ENCODE measurements at places on chromosomes 16 and 17.

GRCh38 chr17:78144147-78144719, 2.0 kb upstream of the C17orf99 start:
- peak; percentile 45 for DNase-seq
- H3K4me1 ChIP-seq = peaks cover 9% of the 10 kb centered on the region
- no peak overlapping the region for H3K27ac ChIP-seq

- peak; percentile 77 for DNase-seq
- H3K27ac ChIP-seq = peak overlapping the region; percentile 89
- no peak overlapping the region for H3K4me3 ChIP-seq
- no peaks in the 10 kb centered on the region for H3K36me3 ChIP-seq
These were observed 132.5 kb upstream of the PLCG2 start for GRCh38 chr16:81646561-81646960.

DNA sequence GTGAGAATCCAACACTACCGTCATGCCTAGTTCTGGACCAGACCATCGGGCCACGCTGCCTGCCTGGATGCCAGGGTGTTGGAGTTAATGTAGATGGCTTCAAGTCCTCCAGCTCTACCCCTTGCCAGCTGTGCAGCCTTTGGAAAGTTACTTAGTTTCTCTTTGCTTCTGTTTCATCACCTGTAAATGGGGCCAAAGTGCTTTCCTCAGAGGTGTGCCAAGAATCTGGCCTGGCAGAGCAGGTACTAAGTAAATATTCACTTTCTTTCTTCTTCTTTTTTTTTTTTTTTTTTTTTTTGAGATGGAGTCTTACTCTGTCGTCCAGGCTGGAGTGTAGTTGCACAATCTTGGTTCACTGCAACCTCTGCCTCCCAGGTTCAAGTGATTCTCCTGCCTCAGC, 159.5 kb upstream of the RPL38 start:
- H3K4me3 ChIP-seq = no peak overlapping the region
- H3K27ac ChIP-seq = no peak overlapping the region
- peaks cover 4% of the 10 kb centered on the region for H3K36me3 ChIP-seq

DNA sequence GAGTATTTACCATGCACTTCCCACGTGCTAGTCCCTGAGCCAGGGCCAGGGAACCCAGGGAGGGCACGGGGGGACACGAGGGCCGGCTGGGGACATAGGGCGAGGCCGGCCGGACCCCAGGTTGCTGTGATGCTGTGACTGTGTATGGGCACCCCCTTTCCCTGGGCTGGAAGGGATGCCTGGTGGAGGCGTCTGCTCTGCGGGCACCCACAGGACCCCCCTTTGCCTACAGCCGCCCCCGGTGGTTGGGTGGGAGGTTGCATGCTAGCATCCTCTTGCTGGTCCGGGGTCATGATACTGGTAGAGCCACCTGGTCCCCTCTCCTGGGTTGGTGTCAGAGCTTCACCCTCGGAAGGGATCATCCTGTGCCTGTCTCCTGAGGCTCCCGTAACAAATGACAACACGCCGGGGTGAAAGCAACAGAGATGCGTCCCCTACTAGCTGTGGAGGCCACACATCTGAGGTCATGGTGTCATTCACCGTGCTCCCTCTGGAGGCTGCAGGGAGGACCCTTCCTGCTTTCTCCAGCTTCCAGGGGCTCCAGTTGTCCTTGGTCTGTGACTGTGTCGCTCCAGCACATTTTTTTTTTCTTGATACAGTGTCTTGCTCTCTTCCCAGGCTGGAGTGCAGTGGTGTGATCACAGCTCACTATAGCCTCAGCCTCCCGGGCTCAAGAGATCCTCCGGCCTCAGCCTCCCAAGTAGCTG, 3.1 kb upstream of the CIAO3 start:
- no peaks in the 10 kb centered on the region for H3K36me3 ChIP-seq
- H3K27ac ChIP-seq = no peak overlapping the region
- H3K4me3 ChIP-seq = no peak overlapping the region
- no peak for DNase-seq

GRCh38 chr16:5615868-5616642, 518.5 kb upstream of the EEF2KMT start:
- H3K27me3 ChIP-seq = peaks cover 9% of the 10 kb centered on the region
- H3K4me3 ChIP-seq = peak overlapping the region; percentile 46
- H3K36me3 ChIP-seq = peaks cover 4% of the 10 kb centered on the region
- no peak overlapping the region for H3K27ac ChIP-seq
- peak; percentile 30 for DNase-seq

DNA sequence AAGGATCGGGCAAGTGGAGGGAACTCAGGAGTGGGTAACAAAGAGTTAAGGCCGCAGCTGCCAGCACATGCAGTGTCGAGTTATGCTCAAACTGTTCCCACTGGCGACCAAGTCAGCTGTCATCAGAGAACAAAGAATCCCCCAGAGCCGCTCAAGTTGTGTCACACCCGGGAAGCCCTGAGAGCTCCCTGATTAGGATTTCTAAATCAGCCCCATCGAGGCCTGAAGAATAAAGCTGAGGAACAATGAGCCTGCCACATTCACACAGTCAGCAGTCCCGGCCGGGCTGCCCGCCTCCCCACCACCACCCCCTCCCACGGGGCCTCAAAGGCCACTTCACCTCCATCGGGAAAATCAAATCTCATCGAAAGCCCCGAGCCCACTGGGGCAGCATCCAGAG, 84.5 kb downstream of the SOX9 start:
- no peak for DNase-seq
- H3K27ac ChIP-seq = no peak overlapping the region
- no peak overlapping the region for H3K4me3 ChIP-seq
- no peaks in the 10 kb centered on the region for H3K36me3 ChIP-seq
- no peaks in the 10 kb centered on the region for H3K4me1 ChIP-seq

GRCh38 chr17:9021158-9021991, at the start of gene NTN1:
TSS of gene NTN1 (plus strand) at chr17:9021510. CDS start at chr17:9022374, 864 bp downstream.
- no peak within 1 kb of the TSS for H3K27ac ChIP-seq
- peaks cover 35% of the 10 kb centered on the region for H3K27me3 ChIP-seq
- no peaks in the 10 kb centered on the region for H3K36me3 ChIP-seq
- H3K4me1 ChIP-seq = no peaks in the 10 kb centered on the region
- DNase-seq = no peak

GRCh38 chr16:873243-873661, 72.7 kb upstream of the GNG13 start:
- no peak for DNase-seq
- no peak overlapping the region for H3K4me3 ChIP-seq
- H3K27me3 ChIP-seq = no peaks in the 10 kb centered on the region
- H3K4me1 ChIP-seq = no peaks in the 10 kb centered on the region
- H3K27ac ChIP-seq = no peak overlapping the region

- DNase-seq = no peak
- peaks cover 33% of the 10 kb centered on the region for H3K36me3 ChIP-seq
- peak overlapping the region; percentile 47 for H3K4me3 ChIP-seq
- H3K4me1 ChIP-seq = peaks cover 38% of the 10 kb centered on the region
- H3K27ac ChIP-seq = peak overlapping the region; percentile 71
- peaks cover 1% of the 10 kb centered on the region for H3K27me3 ChIP-seq
These were observed 108.0 kb downstream of the CCDC182 start for GRCh38 chr17:57636985-57637665.

DNA sequence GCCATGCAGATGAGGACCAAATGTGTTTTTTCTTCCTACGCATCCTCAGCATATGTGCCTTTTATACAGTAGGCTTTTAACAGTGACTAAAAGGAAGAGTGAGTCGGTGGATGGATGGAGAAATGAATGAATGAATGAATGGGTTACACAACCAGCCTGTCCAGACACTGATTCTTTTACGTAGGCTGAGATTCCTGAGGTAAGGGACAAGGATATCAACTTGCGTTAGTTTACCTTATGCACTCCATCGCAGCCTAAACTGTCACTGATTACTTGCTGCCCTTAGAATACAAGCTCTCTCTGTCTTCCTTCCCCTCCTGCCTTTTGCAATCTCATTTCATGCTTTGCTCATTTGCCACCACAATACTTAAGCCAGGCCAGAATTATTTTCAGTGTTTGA, 59.0 kb downstream of the RBFOX1 start:
- no peak overlapping the region for H3K4me3 ChIP-seq
- no peak for DNase-seq
- H3K4me1 ChIP-seq = no peaks in the 10 kb centered on the region
- H3K36me3 ChIP-seq = no peaks in the 10 kb centered on the region

GRCh38 chr17:57260325-57261083, 4.2 kb downstream of the MSI2 start:
- no peaks in the 10 kb centered on the region for H3K27me3 ChIP-seq
- peaks cover 33% of the 10 kb centered on the region for H3K36me3 ChIP-seq
- H3K4me3 ChIP-seq = no peak overlapping the region
- no peak overlapping the region for H3K27ac ChIP-seq

- H3K36me3 ChIP-seq = no peaks in the 10 kb centered on the region
- no peaks in the 10 kb centered on the region for H3K27me3 ChIP-seq
- 0 out of 2 replicates have a peak overlapping the region, but pooled peaks have one; percentile 4 for H3K27ac ChIP-seq
- no peak for DNase-seq
- H3K4me3 ChIP-seq = no peak overlapping the region
- H3K4me1 ChIP-seq = peaks cover 19% of the 10 kb centered on the region
These were observed 16.7 kb downstream of the RFFL start for GRCh38 chr17:35046740-35047283.

GRCh38 chr17:75704963-75705875, 16.0 kb upstream of the ITGB4 start:
- DNase-seq = no peak
- no peak overlapping the region for H3K4me3 ChIP-seq
- H3K36me3 ChIP-seq = peaks cover 51% of the 10 kb centered on the region

DNA sequence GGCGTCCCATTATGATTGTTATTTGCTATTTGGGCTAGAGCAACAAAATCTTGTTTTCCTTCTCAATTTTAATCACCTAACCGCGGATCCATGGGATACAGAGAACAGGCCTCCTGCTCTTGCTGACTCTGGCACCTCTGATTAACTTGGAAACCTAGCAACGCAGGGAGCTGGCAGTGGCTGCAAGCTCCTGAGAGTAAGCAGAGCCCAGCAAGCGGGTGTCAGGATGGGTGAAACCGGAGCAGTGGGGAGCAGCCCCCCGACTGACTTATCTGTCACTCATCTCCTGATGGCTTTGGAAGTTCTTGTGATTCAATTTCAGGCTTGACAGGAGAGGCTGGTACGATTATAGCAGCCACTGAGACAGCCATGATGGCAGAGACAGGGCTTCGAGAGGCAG, 45.5 kb upstream of the CDC42EP4 start:
- peaks cover 16% of the 10 kb centered on the region for H3K27me3 ChIP-seq
- H3K36me3 ChIP-seq = no peaks in the 10 kb centered on the region
- no peak overlapping the region for H3K27ac ChIP-seq
- H3K4me1 ChIP-seq = peaks cover 10% of the 10 kb centered on the region
- no peak for DNase-seq

DNA sequence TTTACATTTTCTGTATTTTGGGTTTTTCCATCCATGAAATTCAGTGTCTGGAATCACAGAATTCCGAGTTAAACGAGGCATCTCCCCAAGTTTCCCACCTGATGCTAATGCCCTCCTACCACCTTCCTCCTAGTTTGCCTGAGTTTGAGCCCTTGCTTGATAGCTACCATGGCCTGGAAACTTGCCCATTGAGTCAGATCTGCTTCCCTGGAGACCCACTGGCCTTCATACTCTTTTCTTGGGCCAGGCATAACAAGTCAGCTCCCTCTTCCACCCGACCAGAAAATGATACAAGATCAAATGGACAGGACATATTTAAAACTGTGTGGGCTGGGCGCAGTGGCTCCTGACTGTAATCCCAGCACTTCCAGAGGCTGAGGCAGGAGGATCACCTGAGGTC, 10.2 kb downstream of the SETD1A start:
- no peaks in the 10 kb centered on the region for H3K4me1 ChIP-seq
- H3K4me3 ChIP-seq = no peak overlapping the region
- no peak overlapping the region for H3K27ac ChIP-seq
- H3K27me3 ChIP-seq = no peaks in the 10 kb centered on the region

DNA sequence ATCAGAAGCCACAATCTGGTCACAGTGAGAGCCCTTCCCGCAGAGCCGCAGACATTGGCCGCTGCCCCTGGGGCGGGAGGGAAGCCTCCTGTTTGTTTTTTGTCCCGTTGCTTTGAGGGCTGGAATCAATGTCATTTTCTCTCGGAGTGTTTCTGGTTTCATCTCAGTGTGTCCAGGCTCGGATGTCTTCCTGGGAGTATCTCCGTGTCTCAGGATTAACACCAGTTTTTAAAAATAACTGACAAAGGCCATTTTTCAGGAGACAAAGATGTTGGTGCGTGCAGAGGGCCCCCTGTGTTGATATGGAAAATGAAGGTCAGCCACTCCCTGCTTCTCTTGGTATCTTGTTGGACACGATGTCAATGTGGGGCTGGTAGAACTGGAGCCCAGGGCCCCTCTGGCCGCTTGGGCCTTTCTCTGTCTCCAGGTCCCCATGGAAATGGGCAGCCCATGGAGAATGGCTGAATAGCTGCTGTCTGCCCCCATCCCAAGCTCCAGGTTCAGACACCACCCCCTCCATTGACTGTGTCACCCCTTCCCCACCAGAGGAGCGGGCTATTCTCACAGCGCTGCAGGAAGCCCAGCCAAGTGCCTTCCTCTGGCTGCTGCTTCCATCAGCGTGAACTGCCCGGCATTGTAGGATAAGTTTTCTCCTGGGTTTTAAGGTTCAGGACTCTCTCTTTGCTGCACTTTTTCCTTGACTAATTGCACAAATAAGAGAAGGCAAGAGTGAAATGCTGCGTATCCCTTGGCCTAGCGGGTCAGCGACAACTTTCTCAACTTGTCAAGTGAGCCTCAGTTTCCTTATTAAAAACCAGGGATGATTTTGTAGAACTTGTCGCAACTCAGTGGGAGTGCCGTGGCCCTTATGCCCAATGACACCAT, 72.2 kb upstream of the METTL9 start:
- no peaks in the 10 kb centered on the region for H3K4me1 ChIP-seq
- no peak overlapping the region for H3K27ac ChIP-seq
- peaks cover 19% of the 10 kb centered on the region for H3K27me3 ChIP-seq
- no peak overlapping the region for H3K4me3 ChIP-seq
- no peaks in the 10 kb centered on the region for H3K36me3 ChIP-seq
- DNase-seq = no peak

DNA sequence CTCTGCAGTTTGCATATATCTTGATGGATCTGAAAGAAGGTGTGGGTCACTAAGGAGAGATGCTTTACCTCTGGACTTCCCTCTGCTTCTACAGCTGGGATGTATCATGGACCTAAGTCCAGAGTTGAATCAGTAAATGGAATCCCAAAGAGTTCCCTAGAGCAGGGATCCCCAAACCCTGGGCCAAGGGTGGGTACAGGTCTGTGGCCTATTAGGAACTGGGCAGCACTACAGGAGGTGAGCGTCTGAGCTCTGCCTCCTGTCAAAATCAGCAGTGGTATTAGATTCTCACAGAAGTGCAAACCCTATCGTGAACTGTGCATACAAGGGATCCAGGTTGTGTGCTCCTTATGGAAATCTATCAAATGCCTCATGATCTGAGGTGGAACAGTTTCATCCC, 39.3 kb downstream of the NKD1 start:
- DNase-seq = no peak
- H3K4me3 ChIP-seq = no peak overlapping the region
- H3K36me3 ChIP-seq = no peaks in the 10 kb centered on the region
- H3K27me3 ChIP-seq = peaks cover 37% of the 10 kb centered on the region

Data from HFFc6 (cell line).